Fibroblast of skin of scalp (primary cell): ENCODE measurements at places on chromosomes 4 and X.

GRCh38 chr4:67880866-67881610, 2.8 kb downstream of the TMPRSS11D start:
- DNase-seq: no peak

- peak; percentile 79 for DNase-seq
Observed at GRCh38 chr4:153560908-153561307, 94.7 kb downstream of the TMEM131L start.

DNA sequence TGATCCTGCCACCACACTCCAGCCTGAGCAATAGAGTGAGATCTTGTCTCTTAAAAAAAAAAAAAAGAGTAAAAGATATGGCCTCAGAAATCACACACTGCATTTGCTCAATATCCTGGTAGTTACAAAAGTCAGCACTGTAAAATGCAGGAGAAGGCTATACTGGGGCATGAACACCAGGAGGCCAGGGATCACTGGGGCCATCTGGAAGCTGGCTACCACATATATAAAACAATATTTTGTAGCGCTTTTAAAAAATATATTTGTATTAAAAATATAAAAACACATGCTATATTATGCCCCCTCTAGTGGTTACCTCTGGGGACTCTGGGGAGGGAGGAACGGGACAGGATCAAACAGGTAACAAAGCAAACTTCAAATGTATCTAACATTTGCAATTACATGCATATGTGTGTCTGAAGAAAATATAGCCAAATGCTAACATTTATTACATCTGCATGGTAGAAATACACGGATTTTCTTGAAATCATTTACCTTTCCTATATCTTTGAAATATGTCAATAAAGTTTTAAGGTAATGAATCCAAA, 4.0 kb downstream of the C4orf46 start:
- DNase-seq: peak; percentile 8

- no peak for DNase-seq
Observed at GRCh38 chr4:17785858-17786257, 4.4 kb upstream of the FAM184B start.

DNA sequence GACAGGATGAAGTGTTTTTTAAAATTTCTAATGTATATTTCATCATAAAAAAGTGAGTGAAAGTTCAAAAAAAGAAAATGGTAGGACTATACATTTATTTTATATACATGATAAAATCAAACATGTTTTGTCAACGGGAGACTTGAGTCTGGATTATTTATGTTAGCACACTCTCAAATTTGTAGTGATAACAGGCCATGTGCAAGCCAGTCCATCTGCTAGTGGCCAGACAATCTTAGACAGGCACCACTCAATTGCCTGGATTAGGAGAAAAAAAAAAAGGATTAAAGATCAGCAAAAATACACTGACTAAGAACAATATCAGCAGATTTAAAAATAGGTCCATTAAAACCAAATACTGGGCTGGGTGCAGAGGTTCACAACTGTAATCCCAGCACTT, 71.9 kb downstream of the KCNIP4 start:
- no peak for DNase-seq

DNA sequence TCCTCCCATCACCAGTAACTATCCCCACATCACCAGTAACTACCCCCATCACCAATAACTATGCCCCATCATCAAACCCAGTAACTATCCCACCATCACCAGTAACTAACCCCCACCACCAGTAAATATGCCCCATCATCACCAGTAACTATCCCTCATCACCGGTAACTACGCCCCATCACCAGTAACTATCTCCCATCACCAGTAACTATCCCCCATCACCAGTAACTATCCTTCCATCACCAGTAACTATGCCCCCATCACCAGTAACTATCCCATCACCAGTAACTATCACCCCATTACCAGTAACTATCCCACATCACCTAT, 2.9 kb downstream of the ASMTL start:
- no peak for DNase-seq

GRCh38 chrX:46236411-46236810, 308.8 kb downstream of the ZNF674 start:
- DNase-seq: no peak

GRCh38 chr4:114780205-114780604, 181.6 kb downstream of the UGT8 start:
- peak; percentile 57 for DNase-seq

- peak; percentile 9 for DNase-seq
Observed at GRCh38 chr4:83582289-83582785, 46.4 kb downstream of the GPAT3 start.

DNA sequence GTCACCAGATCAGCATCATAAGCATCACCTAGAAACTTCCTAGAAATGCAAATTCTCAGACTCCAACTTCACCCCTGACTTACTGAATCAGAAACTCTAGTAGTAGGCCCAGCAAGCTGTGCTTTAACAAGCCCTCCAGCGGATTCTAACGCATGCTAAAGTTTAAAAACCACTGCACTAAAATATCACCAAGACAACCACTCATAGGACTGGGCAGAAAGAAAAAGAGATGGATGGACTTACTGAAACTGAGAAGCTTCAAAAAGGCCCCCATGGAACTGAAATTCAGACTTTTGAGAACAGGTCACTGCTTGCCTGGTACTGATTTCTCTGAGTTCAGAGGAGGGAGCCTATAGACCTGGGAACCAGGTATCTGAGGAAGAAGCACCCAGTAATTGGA, 40.1 kb downstream of the FAM241A start:
- no peak for DNase-seq

- peak; percentile 66 for DNase-seq
Observed at GRCh38 chrX:20361890-20362262, 95.2 kb upstream of the RPS6KA3 start.

- no peak for DNase-seq
Observed at GRCh38 chrX:9749146-9749692, 16.4 kb downstream of the GPR143 start.

DNA sequence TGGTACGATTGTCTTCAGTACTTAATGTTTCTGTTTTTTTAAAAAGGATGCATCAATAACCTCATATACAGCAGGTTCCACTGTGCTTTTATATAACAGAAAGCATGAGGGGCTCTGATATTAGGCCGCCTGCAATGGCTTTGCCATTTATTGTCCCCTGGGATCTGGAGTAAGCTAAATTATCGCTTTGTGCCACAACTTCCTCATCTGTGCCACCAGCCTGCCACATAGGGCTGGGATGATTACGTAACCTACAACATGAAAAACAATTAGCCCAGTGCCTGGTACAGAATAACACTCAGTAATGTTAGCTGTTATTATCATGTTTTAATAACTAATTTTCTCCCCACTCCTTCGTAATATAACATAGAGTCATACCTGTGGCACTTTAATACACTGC, 65.5 kb upstream of the TRIM2 start:
- no peak for DNase-seq

- DNase-seq: no peak
Observed at GRCh38 chrX:109172091-109172602, 309.7 kb downstream of the GUCY2F start.

GRCh38 chr4:47032405-47033106, 1.2 kb downstream of the GABRB1 start:
- DNase-seq: peak; percentile 35

GRCh38 chr4:145540235-145540634, 58.6 kb downstream of the SMAD1 start:
- DNase-seq: peak; percentile 65

DNA sequence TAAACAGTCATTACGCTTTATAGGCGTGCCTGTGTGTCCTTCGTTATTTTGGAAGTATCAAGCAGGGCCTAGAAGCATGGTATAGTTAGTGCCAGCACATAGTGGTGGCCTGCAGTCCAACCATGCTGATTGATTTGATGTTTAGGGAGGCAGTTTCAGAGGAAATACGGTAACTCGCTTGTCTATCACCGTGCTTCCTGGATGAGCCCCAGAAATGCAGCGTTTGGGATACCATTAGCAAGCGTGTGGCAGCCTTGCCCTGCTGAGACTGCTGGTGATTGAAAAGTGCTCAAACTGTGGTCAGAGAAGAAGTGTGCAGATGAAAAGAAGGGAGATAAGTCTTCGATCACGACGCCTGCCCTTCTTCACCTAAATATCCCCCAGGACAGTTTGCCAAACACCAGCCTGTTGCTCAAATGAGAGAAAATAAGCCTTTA, 158.4 kb downstream of the CHIC2 start:
- DNase-seq: peak; percentile 78

GRCh38 chrX:103376118-103376978, at the start of gene BEX3:
BEX3 (plus strand) TSS chrX:103376538; CDS start chrX:103377522, 984 bp downstream.
- DNase-seq: peak; percentile 61

DNA sequence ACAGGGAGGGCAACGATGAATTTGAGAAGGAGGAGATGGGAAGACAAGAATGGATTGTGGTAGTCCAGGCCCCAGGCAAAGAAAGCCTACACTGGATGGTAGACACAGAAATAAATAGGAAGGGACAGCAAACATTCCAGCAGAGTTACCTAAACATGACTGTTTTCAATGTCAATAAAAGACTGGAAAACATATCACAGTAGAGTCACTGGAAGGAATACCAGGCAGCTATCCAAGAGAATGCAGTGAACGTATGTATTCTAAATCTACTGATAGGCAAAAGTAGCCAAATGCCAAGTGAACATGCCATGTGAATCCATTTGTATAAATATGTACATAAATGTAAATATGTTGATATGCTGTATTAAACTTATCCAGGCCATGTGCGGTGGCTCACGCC, 183.0 kb downstream of the PALLD start:
- DNase-seq: peak; percentile 78

DNA sequence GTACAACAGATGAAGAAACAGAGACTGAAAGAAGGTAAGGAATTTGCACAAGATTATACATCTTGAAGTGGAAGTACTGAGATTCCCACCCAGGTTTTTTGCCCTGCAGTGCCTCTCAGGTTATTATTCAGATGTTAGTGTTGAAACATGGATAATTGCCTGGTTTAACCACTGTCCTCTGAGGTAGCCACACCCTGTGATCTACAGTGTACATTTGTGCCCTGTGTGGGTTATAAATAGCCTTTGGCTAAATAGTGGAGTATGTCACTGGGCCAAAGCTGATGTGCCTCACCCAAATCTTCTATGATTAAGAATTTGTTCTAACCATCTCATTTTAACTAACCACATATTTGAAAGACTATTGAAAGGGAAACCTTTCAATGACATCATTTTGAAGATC, 5.4 kb upstream of the ASB5 start:
- peak; percentile 71 for DNase-seq

GRCh38 chr4:11894977-11895376, 466.3 kb upstream of the HS3ST1 start:
- DNase-seq: no peak
